D341Med (cell line): ENCODE measurements at places on chromosomes 3 and 15.

GRCh38 chr15:77243716-77244401 is 172.9 kb upstream of the TSPAN3 start:
- no peak for DNase-seq

- no peak for DNase-seq
Measured at GRCh38 chr3:55461896-55462295, 25.2 kb downstream of the WNT5A start.

GRCh38 chr15:68818769-68819494 is 1.8 kb downstream of the ANP32A start:
- DNase-seq: peak; percentile 65

- peak; percentile 15 for DNase-seq
Measured at GRCh38 chr3:126439968-126440708, 35.6 kb downstream of the ZXDC start.

GRCh38 chr3:194165271-194166018 is 29.5 kb downstream of the HES1 start:
- no peak for DNase-seq

DNA sequence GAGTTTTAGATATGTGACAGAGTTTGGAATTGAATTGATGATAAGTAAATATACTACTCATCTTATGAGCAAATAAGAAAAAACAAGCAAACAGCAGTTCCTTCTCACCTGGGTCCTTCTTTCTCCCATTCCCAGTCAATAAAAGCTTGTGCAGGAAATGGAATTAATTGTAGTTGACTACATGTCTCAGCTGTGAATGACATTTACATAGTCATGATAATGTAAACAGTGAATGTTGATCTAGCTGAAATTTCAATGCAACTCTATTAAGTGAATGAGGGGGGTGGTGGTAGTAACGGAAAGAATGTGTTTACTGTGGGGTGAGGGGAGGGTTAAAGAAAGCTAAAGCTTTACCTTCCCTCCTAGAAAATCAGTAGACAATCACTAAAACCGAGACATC is 76.2 kb downstream of the NFKBIZ start:
- no peak for DNase-seq

- DNase-seq: no peak
Measured at GRCh38 chr15:36666228-36666905, 86.9 kb downstream of the CDIN1 start.

GRCh38 chr15:62647202-62647842 is 395.2 kb upstream of the TPM1 start:
- DNase-seq: no peak

DNA sequence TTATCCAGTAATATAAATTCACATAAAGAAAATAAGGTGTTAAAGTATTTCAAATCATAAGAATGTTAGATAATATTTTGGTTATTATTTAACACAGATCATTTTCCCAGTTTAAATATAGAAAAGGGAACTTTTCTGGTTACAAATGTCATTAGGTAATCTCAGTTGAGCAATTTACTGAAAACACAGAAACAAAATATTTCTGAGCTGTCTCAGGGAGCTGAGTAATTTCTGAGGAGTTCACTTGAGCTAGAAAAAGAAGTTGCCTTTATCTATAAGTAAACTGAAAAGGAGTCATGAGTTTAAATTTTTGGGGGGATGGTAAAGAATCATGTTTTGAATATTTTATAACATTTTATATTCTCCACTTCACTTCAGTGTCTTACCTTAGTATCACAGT is 855.4 kb upstream of the ARPP21 start:
- no peak for DNase-seq

DNA sequence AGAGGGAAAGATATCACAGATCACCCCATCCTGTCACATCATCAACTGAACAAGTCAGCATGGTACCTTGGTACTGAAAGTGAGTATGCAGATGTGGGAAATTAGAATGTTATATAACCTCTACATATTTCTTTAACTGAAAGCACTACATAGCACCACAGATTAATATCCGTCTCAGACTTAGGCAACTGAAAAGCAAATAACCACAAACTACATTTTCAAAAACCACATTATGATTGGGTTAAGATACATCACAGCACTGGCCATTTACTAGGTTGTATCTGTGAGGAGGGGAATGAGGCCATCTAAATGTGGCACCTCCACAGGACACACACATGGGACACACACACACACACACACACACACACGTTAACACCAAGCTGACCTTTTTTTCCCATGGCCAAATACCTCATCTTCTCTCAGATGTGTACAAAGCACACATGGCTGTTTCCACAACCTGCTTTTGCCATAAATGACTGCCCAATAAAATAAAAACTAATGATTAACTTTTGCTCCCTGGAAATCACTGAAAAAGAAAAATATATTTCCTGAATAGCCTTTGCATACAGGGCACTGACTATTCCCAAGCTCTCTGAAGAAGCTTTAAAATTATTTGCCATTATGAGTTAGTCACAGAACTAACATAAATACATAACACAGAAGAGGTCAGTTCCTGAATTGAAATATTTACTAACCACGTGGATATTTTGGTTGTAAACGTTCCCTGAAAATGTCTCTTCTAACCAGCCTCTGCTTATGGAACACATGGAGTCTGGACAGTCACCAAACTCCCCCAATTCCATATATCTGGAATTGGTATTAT is 60.1 kb downstream of the SUMF1 start:
- DNase-seq: no peak

GRCh38 chr3:129482721-129483120 is 42.7 kb downstream of the IFT122 start:
- no peak for DNase-seq

- no peak for DNase-seq
Measured at GRCh38 chr3:55607175-55607574, 120.1 kb upstream of the WNT5A start.

GRCh38 chr15:39690881-39691634 is 91.6 kb downstream of the FSIP1 start:
- DNase-seq: no peak

- no peak for DNase-seq
Measured at GRCh38 chr3:3875491-3875890, 76.3 kb downstream of the LRRN1 start.

DNA sequence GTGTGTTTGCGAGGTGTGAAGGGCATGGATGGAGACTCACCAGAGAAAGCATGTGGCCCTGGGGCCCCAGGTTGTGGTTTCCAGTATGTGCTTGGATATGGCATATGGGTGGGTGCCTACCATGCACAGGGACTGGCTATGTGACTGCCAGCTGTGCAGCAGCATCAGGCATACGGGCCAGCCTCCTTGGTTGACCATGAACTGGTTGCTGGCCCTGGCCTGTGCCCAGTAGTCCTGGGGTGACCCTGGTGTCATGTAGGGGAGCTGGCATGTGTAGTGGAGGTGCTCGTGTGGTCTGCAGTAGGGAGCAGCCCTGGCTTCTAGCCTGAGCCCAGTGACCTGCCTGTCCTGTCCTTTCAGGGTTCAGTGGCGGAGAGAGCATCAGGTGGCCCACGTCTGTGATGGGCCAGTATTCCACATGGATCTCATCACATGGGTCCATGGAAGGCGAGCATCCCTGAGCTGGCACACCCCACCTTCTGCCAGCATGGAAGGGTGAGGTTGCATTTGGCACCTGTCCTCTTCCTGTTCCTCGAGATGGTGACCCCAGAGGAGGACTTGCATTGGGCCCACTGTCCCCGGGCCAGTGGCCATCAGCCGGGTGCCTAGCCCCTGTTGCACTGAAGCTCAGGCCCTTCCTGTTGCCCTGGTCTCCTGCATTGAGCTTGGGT is 228.9 kb downstream of the SNRPN start:
- DNase-seq: no peak

DNA sequence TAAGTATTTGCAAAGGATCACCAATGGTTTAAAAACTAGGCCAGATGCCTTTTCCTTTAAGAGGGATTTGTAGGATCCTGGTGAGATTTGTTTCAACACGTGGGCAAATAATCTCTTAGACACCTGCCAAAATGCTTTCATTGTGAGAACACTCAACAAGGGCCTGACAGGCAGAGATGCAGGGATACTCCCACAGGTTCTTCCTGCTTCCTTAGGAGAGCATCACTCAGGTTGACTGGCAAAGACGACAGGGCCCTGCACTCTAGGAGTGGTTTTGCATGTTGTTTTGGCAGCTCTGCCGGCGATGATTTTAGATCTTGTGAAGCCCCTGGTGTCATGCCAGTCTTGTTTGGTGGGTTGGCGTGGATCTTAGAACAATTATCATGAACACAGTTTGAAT is 184.5 kb downstream of the NR1D2 start:
- peak; percentile 72 for DNase-seq

DNA sequence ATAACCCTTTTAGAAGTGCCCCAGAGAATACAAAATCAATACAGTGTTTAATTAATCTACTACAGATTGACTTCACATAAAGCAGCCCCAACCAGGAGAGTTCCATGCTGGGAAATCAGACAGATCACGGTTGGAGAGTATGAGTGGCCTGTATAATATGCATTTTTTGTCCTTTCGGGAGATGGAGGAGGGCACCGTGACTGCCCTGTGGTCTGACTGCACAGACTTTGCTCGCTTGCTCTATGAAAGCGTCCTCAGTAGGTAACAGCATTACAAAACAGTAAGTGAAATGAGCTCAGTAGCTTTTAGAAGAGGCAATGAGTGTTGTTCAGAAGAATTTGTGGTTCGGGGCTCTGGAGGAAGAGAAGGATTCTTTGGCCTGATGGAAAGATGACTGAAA is 34.2 kb upstream of the SKIL start:
- DNase-seq: no peak

DNA sequence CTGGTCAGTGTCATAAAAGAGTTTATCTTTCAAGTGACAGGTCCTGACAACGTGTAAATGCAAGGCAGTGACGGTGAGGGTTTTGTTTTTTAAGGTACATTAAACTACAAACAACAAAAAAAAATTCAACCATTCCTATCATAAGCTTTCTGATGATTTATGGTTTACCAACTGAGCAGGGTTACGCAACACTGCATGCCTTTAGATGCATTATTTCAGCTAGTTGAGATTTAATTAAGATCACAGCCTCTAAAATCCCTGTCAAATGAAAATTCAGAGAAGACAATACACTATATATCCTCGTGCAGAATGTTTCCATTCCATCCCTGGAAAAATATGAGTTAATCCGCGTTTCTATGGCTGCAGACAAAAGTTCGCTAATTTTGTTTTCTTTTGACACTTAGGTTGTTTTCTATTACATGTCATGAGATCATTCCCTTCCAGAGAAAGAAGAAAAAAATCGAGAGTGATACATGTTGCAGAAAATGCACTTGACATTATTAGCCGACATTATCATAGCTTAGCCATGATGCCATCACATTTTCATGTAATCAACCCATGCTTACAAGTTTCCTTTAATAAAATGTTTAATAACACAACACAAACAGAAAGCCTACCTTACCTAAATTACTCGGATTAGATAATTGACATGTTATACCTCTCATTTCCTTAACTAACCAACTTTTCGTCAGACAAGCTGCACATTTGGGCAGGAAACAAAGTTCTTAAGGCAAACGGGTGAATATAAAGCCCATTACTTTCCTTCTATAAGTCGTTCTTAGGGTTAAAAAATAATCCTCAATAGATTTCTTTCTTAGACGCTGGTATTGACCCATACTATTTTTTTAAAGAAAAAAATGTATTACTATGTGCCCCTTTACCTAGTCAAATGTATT is 521.2 kb downstream of the FOXP1 start:
- DNase-seq: no peak

DNA sequence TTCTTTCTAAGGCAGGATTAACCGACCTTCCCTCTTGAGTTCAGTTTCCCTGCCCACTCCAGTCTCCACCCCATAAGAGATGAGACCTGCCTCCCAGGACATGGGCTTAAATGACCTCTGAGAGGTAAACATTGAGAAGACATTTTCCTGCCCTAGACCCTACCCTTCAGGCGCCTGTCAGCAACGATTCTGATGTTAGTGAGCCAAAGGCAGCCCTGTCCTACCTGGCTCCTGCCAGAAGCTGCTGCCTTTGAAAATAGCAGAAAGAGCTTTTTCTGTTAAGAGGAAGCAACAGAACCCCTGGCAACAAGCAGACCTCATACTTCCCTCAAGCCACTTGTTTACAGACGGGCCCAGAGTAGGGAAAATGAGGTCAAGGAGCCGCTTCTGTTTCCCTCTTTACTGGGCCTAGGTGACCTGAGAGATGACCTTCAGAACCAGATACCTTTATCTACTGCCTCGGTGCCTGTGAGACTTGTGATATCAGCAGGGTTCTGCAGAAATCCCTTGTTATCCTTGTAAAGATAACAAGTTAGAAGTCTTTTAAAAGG is 52.0 kb downstream of the CD200R1L start:
- no peak for DNase-seq

GRCh38 chr3:46811615-46812236 is 51.5 kb downstream of the MYL3 start:
- DNase-seq: no peak

GRCh38 chr15:56980473-56980872 is 62.0 kb downstream of the TCF12 start:
- no peak for DNase-seq

- no peak for DNase-seq
Measured at GRCh38 chr3:183188895-183189462, 26.4 kb upstream of the LAMP3 start.

DNA sequence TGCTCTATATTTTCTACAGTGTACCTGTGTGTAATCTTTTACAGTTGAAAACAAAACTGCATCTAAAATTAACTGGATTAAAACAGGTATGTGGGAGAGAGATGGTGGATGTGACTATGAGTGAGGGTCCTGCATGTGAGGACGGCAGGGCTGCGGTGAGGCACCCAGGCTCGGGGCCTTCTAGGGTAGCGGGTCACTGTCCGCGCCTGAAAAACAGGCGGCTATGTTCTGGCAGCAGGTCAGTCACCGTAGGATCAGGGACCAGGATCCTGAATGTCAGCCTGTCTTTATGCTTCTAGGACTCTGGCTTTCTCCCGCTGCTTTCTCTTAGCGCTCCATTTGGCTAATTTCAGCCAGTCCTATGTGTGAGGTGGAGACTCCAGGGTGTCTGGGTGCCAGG is 12.6 kb downstream of the TMEM40 start:
- DNase-seq: peak; percentile 14

DNA sequence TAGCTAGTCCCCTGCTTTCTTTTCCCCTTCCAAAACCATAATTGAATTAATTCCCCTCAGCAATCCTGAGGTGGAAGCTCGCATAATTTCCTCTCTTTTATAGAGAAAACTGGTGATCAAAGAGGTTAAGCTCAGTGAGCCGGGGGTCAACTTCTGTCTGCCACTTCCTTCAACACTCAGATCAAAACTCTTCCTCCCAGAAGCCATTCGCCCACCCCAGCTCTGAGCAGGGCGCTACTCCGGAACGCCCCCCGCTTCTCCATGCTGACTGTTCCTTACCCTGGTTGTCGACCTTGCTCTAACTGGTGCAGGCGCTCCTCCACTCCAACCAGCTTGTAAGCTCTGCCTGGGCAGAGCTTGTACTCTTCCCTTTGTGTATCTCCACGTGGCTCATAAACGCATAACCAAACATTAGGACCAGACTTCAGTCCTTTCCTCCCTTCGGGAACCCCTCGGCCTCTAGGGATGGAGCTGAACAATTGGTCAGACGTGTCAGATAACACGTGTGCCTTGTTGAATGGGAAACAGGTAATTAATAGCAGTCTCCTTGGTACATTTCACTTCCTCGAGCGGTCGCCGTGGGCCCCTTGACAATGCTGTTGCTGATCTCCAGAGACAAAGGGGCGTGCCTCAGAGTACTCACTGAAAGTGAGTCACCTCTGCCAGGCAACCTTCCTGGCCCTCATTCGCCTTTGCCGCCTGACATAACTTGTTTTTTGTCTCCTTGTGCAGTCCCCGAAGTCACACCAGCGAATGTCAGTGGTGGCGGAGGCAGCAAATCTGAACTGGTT is 71.8 kb downstream of the IL5RA start:
- no peak for DNase-seq
